ENCODE measurements at places on chromosomes 2 and 18. TPM values are rescaled to one million over a fixed set of nuclear protein-coding genes. Genes with fewer than 3 reads are reported as not detected.

Gene SMYD5
- 32.7 TPM for polyA plus RNA-seq

DNA sequence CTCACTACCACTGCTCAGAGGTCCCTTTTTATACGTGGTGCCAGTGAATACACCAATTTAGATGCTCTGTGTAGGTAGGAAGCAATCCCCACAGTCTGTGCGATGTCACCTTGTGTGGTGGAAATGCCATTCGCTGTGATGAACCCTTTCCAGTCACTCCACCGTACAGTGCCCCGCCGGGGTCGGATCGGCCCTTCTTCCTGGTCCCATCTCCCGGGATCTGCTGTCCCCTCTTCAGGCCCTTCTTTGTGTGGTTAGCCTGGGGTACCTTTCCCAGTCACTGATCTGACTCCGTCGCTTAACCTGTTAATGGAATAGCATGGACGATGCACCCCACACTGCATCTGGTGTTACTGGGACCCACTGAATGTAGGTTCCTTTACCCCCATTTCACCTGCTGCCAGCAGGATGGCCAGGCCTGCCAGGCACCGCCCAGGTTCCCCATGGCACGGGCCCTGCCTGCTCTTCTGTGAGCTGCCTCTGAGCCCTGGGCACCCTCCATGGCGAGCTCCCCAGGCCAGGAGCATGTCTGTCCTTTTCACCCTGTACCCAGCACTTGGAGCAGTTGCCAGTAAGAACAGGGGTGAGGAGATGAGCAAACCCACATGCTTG lies 18.0 kb downstream of the TWIST2 start:
- DNase-seq, result no peak

- DNase-seq, result no peak
These were observed 153.3 kb downstream of the EML6 start for GRCh38 chr2:54876764-54877163.

DNA sequence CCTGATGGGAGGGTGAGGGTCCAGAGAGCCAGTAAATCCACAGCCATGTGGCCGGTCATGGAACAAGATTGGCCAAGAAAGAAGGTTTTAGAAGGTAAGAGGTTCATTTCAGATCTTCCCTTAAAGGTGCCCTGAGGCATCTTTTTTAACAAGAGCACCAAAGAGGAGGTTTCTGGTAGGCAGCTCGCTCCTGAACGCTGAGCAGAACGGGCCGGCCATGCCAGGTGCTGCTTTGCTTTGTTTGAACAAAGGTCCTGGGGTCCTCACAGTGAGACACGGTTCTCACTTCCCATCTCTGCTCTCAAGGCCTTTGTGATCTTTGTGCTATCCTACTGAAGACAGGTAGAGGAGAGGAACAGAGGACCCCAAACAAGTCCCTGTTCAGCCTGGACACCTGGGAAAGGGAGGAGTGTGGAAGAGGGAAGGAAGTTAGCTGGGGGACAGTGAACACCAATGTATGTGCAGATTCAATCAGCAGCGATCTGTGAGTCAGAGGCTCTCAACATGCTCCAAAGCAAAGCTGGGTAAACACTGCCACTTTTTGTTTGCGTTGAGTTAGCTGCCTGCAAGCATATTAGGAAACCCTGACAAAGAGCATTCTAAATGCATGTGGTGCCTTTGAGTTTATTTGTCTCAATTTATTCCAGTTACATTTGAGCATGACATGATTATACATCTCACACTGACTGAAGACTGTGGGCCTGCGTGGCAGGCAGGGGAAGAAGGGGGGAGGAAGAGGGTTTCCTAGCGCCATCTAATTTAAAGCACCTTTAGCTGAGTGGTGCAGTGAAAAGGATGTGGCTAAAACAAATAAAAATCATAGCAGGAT lies 102.4 kb downstream of the ASB1 start:
- DNase-seq, result no peak

Gene C2orf42
- 16.9 TPM for polyA plus RNA-seq

GRCh38 chr2:109563980-109564550 lies 49.7 kb downstream of the SEPTIN10 start:
- no peak for DNase-seq

GRCh38 chr2:105539331-105539730 lies 140.5 kb upstream of the FHL2 start:
- DNase-seq, result no peak

Gene SCN9A
- polyA plus RNA-seq, result 1.5 TPM

Gene XPO1
- 236 TPM for polyA plus RNA-seq

Gene TYMS
- polyA plus RNA-seq, result 114 TPM

Gene R3HDM1
- 33.9 TPM for polyA plus RNA-seq

GRCh38 chr2:60064687-60065389 lies 488.6 kb downstream of the BCL11A start:
- DNase-seq, result no peak

GRCh38 chr2:34578641-34579040 lies 979.5 kb upstream of the FAM98A start:
- no peak for DNase-seq

GRCh38 chr2:70009762-70010575 lies 48.5 kb upstream of the ASPRV1 start:
- DNase-seq, result no peak

- no peak for DNase-seq
These were observed 95.2 kb upstream of the KLF7 start for GRCh38 chr2:207260947-207261346.

DNA sequence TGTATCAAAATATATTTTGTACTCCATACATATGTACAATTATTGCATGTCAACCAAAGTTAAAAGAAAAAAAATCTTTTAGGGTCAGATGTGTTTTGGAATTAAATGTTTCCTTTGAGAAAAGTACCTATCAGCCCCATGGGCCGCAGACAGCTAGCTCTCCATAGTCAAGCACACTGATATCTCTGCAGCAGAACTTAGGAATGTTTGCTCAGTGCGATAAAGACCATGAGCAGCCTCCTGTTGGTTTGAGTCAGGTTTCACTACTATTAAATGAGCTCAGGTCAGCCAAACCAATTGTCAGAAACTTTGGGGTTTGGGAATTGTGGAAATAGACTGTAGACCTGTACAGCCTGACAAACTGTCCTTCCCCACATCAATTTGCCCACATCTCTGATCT lies 33.7 kb downstream of the LCT start:
- no peak for DNase-seq

GRCh38 chr2:224994242-224994823 lies 47.9 kb downstream of the DOCK10 start:
- DNase-seq, result no peak

Gene RFX8
- 0.69 TPM for polyA plus RNA-seq

DNA sequence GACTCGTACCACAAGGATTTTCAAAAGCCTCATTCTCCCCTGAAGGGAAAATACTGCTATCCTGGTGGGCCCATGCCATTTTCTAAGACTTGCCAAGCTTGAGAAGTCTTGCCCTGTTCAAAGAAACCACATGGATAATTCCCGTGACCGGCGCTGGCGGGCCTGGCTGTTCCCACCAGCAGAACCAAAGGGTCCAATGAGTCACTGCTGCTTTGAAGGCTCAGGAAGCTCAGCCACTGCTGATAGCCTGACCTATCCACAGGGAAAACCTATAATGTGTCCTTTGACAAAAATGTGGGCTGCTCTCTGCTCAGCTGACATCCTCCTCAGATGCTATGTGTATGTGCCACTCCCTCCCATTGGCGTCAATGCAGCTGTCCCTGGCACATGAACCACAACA lies 137.9 kb upstream of the RAB12 start:
- no peak for DNase-seq

Gene PCARE
- 0.43 TPM for polyA plus RNA-seq

Gene CHRNG
- 0.74 TPM for polyA plus RNA-seq

GRCh38 chr2:239997686-239998409 lies 27.3 kb downstream of the NDUFA10 start:
- DNase-seq, result no peak

- no peak for DNase-seq
These were observed 17.4 kb upstream of the HNRNPA3 start for GRCh38 chr2:177195194-177195593.

DNA sequence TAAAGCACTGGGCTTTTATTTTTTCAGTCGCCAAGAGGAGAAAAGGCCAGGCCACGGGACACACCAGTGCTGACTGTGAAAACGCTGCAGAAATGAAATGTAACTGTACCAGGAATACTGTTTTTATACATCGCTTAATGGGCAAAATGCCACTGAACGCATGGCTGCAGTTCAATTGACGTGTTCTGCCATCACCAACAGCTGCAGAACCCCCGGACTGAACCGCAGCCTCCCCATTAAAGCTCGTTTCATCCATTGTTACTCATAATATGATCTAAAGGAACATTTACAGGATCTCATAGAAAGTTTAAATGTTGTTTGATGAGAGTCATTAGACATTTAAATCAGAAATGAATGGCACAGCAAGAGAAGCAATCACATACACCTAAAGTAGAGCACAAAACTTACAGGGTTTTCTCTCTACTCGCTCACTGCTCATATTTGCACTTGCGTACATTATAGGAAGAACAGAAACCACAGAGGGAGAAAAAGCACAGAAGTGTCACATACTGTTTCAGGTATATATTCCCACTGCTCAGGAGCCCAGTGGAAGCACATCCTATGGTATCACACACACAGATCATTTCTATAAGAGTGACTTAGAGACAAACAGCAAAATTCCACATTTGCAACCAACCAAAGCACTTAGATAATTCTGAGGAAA lies 35.3 kb downstream of the TCF4 start:
- no peak for DNase-seq

DNA sequence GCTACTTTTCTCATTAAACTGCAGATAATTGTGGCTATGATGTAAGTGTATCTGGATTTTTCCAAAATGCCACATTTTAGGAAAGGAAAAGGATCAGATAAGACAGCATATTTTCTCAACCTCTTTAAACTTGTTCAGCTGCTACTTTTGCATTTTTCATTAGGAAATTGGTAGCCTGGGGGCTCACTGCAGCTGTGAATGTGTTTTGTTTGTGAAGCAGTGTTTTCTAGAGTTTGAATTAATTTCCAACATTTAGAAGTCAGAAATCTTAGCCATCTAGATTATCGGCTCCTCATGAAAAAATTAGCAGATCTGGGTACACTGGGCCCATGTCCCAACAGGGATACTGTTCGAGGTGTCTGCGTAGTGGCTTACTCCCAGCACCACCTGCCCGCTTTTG lies 56.3 kb upstream of the ZDBF2 start:
- DNase-seq, result no peak

DNA sequence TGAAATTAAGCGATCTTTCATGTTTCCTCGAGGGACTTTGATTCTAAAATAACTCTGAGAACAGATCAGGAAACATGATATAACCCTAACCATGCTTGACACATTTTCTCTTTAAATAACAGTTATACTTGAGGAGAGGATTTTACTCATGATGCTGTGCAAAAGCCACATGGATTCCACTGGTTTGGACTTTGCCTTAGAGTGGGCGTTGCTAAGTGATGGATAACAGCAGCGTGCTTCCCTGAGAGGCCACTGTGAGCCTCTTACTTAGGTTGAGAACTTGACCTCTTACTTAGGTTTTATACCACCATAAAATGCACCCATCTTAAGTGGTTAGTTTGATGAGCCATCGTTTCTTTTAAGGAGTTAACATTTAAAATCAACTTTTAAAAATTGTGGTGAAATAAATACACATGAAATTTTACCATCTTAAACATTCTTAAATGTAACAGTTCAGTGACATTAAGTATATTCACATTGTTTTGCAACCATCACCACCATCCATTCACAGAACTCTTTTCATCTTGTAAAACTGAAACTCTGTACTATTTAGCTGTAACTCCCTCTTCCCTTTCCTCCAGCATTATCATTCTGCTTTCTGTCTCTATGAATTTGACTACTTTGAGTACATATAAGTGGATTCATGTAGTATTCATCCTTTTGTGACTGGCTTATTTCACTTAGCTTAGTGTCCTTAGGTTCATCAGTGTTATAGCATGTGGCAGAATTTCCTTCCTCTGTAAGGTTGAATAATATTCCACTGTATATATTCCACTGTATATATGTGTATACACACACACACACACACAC lies 22.6 kb downstream of the ANXA4 start:
- no peak for DNase-seq

- no peak for DNase-seq
These were observed 280.1 kb downstream of the NEDD4L start for GRCh38 chr18:58323866-58324762.

DNA sequence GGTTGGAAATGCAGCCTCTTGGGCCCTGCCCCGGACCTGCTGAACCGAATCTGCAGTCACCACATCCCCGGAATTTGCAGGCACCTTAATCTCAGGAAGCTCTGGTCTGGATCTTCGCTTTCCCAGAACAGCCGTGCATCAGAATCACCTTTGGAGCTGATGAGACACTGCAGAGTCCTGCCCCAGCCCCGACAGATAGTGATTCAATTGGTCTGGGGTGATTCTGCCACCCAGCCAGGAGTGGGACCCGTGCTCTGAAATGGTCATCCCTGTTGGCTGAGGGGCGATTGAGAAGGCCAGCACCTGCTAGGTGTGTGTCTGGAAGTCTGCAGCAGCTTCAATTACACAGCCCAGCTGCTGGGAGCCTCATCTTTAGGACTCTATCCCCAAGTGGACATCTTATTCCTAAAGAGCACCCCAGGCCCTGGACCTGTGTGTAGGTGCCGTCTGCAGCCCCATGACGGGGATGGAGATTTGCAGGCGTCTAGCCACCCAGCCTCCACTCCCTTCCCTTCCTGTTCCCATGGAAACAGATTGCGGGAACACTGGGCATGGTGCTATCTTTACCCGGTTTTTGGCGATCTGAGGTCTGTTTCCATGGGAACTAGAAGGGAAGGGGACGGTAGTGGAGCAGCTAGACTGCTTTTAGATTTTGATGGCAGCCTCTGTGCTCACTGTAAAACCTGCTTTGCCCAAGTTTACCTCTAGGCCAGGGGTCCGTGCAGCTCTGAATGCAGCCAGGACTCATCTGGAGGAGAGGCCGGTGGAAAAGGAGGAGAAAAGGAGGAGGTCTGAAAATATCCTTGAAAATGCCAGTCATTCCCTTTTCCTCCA lies 156.1 kb downstream of the LDLRAD4 start:
- DNase-seq, result no peak

- DNase-seq, result no peak
These were observed 421.3 kb downstream of the LPIN1 start for GRCh38 chr2:12167525-12168317.

Gene TSPYL6
- not detected for polyA plus RNA-seq

DNA sequence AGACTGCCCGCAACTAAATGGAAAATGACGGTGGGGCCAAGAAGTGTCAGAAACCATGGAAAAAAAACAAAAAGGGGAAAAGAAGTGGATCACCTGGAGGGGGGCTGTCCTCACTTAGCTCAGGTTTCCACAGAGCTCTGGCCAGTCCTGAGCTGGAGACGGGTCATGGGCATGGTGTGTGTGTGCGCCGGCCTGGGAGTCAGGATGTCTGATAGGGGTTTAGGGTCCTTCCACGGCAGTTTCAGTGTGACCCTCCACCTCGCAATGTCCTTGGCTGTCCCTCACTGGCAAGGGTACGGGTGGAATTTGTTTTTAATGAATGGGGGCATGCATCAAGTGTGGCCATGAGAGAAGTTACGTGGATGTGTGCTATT lies 133.2 kb upstream of the MEIS1 start:
- DNase-seq, result no peak
